Stimulated activated CD8-positive, alpha-beta memory T cell treated with anti-CD3 and anti-CD28 coated beads, Interleukin-2, amount 100 ng/mL, for 1 hour (primary cell): ENCODE measurements at places on chromosomes 5 and 9.

DNA sequence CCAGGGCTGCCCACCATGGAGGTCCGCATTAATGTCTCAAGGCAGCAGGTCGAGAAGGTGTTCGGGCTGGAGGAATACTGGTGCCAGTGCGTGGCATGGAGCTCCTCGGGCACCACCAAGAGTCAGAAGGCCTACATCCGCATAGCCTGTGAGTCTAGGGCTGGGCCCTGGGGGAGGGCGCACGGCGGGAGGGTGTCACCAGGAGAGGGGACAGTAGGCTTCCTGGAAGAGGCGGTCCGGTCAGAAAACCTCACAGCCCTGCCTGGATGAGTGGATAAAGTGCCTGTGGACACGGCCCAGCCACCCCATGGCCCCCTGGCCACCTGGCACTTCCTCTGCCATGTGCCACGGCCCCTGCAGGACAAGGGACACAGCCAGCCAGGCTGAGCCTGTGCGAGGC lies 31.0 kb downstream of the HK3 start:
- DNase-seq, result no peak

DNA sequence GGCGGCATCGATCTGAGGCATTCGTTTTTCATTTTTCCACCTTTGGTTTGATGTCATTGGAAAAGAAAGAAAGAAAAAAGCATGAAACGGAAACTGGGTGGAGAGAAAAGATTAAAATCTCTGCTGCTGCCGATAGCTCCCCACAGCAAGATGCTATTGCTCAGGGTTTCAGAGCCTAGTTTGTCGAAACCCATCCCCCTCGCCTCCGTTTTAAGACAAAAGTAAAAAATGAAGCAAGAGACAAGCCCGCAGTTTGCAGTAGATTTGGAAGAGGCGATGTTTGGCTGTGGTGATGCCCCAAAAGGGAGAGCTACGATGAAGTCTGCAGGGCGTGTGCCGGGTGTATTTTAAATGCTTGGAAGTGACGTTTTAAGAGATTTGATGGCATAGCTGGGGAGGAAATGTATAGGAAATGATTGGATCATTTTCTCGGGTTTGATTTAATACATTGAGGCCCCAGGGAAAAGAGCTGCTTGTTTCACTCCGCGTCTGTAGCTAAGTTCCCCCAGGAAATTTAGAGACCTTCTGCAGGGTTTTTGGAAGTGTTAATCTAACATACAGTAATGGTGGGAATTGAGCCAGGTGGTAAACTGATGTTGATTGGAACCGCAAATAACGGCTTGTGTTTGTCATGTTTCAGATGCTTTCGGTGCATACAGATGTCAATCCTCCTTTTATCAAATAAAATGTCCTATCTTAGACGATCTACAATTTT lies 909 bp downstream of the NDFIP1 start:
- no peak for DNase-seq

GRCh38 chr5:54523534-54523933 lies 6.0 kb downstream of the SNX18 start:
- no peak for DNase-seq

- DNase-seq, result no peak
Observed at GRCh38 chr5:113044776-113045465, 68.3 kb downstream of the DCP2 start.

GRCh38 chr5:65790371-65791163 lies 68.6 kb downstream of the NLN start:
- no peak for DNase-seq
